H1 (cell line): ENCODE measurements at places on chromosomes 2 and 18. TPM values are rescaled to one million over a fixed set of nuclear protein-coding genes. Genes with fewer than 3 reads are reported as not detected.

GRCh38 chr2:113228351-113228750, 50.4 kb downstream of the PAX8 start:
- DNase-seq: no peak

Gene SP5
- 0.17 and 0.46 TPM in 2 replicates for polyA plus RNA-seq

- DNase-seq: no peak
These were observed 319.4 kb upstream of the SLC39A10 start for GRCh38 chr2:195337597-195337996.

Gene ERFE
- polyA plus RNA-seq: 3.6 and 5.1 TPM in 2 replicates

DNA sequence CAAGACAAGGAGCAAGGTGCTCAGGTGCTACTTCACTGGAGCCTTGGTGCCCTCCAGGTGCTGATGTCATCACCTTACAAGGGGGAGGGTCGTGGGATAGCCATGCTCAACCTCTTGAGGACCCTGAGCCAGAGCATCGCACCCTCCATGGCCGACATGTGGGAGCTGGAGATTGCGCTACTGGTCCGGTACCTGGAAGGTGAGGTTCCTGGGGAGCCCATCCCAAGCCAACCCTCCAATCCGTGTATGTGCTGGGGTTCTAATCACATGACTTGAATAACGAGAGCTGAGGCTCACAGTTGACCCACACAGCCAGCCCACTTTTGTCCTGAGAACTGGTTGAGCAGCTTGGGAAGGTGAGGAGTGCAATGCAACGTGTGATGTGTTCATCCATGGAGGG, 25.9 kb downstream of the MROH2A start:
- DNase-seq: no peak

GRCh38 chr2:23073671-23074070, 311.3 kb upstream of the KLHL29 start:
- no peak for DNase-seq

Gene TRIM43
- not detected in 2 replicates for polyA plus RNA-seq

Gene DSC3
- polyA plus RNA-seq: 0.61 and 0.70 TPM in 2 replicates

Gene CHRND
- 0.11 and 0.24 TPM in 2 replicates for polyA plus RNA-seq

GRCh38 chr2:119836455-119837142, 76.9 kb downstream of the PTPN4 start:
- DNase-seq: no peak

DNA sequence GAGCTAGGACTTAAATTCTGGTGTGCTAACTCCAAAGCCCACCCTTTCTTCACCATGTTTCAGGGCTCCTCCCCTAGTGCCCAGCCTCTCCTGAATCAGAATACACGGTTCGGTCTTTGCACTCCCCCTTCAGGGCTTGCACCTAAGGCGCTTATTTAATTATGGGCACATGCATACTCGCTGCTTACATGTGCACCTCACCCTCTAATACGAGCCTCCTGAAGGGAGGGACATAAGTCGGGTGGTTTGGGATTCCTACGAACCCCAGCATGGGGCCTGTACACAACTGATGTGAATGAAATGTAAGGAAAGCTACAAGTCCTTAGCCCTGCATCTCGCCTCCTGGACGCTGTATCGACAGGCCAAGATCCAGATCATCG, 435 bp downstream of the IFT172 start:
- no peak for DNase-seq

GRCh38 chr2:142037066-142037465, 93.8 kb downstream of the LRP1B start:
- no peak for DNase-seq

DNA sequence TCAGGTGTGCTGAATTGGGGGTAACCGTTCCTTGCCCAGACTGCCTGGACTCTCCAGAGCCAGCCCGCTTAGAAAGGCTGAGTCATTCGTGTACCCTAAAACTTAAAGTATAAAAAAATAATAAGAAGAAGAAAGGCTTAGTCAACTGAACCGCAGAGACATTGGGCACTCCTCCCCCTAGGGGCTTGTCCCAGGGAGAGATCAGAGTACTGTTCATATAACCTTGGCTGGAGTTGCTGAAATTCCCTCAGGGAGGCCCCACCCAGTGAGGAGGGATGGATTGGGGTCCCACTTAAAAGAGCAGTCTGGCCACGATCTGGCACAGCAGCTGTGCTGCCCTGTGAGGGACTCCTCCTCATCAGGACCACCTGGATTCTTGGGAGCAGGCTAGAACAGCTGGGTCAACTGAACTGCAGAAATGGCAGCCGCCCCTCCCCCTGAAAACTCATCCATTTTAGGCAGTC, 37.2 kb downstream of the ANKRD12 start:
- no peak for DNase-seq

DNA sequence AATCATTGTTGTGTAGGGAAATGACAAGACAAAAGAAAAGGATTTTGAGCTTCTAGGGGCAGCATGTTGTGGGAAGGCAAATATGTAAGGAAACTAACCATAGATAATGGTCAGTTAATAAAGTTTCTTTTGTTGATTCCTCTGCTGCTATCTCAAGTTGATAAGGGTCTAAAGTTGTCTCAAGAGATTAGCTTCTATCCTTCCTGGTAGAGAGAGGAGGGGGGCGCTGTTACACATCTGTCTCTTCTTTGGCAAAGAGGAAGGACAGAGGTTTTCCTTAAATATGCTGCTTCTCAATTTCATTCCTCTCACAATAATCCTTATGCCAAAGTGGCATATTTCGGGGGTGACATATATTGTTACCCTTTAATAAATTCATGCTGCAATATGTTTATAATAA, 944.0 kb downstream of the DPP10 start:
- DNase-seq: no peak

Gene SELENOI
- 15.9 and 22.2 TPM in 2 replicates for polyA plus RNA-seq

DNA sequence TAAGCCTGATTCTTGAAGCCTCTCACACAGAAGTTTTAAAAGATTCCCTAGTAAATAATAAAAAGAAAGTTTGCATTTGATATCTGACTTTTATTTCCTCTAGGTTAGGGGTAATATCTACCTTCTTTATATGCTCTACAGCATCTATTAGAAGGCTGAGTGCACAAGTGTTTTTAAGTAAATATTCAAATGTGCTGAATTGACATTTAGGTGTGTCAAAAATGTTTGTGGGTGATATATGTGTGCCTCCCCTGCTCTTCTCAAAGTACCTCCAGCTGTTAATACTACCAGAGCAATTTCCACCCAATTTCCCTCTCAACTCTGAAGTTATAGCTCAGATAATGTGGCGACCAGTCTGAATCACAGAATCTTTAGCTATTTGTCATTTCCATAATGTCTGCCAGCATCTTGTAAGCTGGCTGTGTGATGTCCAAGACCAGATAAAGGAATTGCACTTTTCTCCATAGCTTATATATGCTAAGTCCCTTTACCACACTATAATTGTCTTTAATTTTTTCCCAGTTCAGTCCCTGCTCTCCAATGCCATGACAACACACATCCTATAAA, 24.4 kb upstream of the ERMN start:
- DNase-seq: no peak

DNA sequence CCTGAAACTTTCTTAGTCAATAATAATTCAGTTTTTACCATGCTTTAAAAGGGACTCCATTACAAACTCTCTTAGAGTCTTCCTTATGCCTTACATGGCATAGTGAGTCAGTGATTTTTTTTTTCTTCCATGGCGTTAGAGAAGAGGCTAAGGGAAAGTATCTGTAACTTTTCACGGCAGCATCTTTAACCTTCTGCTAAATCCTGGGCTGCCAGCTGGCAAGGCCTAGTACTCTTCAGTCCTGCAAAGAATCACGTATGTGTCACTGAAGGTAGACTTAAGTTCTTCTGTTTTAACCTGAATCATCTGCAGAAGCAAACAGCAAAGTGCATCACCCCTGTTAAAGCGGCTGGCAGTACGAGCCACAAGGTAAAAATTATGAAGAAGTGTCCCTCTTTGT, 286.3 kb upstream of the FN1 start:
- no peak for DNase-seq

DNA sequence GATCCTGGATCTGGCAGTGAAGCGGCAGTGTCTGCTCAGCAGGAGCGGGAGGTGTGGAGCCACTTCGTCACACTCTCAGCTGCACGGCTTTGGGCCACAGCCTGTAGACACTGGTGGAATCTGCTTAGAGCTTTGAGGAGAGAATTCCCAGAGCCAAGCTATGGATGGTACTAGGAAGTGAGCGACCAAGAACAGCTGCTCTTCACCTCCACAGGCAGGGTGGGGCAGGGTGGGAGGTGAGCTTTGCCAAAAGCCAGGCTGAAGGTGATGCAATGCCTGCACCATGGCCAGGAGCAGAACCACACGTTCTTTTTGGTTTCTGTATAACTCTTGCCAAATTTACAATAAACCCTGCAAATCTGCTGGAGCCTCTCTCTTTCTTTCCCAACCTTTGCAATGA, 226.1 kb downstream of the ANKRD30B start:
- DNase-seq: no peak

DNA sequence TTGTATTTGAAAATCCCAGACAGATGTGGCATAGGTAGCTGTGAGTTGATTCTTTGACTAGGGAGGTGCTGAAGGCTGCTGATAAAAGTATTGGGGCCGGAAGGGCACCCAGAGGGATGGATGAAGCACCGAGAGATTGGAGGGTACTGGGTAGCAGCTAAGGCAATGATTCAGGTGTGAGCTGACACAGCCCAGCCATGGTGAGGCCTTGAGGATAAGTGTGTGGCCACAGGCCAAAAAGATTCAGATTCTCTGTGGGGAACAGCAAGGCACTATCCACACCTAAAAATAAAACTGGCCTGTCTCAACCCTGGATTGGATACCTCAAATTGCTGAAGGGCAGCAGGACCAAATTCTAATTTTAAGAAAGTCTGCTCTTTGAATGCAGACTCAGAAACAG, 35.2 kb downstream of the RDH14 start:
- DNase-seq: no peak

Gene IL1B
- not detected in 2 replicates for polyA plus RNA-seq

DNA sequence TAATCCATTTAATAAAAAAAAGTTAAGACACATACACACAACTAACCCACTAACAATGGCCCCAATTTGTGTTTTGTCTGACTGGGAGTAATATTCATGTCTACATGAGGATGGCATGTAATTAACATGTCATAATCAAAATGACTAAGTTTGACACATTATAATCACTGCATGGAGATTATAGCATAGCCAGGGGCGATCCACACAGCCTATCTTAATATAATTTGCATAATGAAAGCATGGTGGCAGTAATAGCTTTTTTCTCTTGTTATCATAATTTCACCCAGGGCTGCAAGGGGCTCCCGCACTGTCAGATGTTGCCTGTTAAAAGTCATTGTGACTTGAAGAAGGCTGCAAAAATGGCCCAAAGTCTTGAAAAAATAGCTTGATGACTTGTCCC, 243.7 kb downstream of the SMAD2 start:
- DNase-seq: no peak
